GF-D8 (cell line): ENCODE measurements at places on chromosomes 1 and 21.
A peak's percentile ranks its signal among the peaks of the same experiment; 100 is the strongest.

- DNase-seq = no peak
Observed at GRCh38 chr1:168005529-168005928, 68.7 kb upstream of the MPC2 start.

DNA sequence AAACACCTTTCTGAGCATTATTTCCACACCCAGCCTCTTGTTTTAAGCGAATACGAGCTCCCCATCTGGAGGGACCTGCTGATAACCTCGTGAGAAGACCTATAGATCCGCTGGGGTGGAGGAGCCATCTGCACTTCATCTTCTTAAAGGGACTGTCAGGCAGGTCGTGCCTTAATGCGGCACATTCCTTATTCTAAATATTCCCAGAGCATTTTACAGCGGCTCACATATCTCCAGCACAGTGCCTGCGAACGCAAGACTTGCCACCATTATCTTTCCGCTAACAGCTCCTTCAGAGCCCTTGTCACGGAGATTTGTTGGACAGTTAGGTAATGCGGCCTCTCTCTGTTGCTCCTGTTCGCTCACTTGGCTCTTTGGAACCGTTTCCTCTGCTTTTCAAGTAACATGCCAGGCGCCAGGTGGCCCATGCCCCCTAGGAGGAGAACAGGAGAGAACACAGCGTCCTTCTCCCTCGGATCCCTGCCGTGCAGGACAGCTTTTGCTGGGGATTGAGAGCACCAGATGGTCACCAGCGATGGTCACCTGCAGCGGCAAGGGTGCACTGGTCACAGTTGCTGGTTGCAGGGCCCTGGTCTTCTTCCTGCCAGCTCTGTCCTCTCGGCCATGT lies 162.4 kb downstream of the PGBD5 start:
- DNase-seq = no peak

DNA sequence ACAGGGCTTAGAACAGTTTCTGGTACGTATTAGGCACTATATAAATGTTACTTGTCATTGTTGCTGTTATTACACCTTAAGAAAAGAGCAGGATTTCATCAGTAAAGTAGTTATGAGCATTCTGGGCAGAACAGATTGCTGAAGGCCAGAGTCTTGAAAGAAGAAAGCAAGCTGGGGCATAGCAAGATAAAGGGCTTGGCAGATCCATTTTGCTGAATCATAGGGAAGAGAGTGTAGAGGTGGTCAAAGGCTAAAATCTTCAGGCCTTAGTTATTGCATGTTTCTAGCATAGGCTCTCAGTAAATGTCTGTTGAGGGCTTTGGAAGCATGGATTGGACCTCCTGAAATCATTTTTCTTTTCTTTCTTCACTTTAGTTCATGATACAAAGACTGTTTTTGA lies 67.5 kb downstream of the PLA2G4A start:
- no peak for DNase-seq

DNA sequence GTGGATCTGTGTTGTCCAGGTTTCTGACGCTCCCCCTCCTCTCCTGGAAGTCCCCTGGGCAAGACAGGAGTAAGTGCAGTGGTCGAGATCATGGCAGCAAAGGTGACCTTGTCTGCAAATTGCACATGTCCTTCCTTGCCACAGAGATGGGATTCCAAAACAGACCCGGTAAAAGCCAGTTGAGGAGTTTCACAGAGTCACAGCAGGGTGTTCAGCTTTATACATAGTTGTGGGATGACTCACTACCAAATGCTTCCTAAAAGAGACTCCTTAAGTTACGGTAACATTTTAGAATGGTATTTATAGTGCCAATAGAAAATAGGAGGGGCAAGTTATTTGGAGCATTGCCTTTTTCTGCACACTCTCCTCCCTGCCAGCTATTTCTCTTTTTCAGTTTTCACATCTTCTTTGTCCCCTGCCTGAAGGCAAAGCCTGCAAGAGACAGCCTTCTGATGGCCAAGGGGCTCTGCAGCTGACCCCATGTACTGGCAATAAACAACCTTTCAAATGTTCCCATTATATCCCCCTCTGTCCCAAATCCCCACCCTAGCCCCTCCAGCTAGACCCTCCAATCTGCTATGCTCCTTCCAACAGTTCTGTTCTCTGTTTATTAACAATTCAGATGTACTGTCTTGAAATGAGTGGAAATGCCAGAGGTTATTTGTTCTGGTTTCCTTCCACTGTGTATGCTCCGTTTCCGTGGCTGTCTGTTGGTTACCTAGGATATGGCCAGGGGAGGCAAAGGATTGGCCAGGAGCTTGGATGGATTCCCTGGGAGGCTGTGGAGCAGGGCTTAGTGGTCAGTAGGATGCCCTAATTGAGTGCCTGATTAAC lies 115.0 kb downstream of the TGFB2 start:
- no peak for DNase-seq

DNA sequence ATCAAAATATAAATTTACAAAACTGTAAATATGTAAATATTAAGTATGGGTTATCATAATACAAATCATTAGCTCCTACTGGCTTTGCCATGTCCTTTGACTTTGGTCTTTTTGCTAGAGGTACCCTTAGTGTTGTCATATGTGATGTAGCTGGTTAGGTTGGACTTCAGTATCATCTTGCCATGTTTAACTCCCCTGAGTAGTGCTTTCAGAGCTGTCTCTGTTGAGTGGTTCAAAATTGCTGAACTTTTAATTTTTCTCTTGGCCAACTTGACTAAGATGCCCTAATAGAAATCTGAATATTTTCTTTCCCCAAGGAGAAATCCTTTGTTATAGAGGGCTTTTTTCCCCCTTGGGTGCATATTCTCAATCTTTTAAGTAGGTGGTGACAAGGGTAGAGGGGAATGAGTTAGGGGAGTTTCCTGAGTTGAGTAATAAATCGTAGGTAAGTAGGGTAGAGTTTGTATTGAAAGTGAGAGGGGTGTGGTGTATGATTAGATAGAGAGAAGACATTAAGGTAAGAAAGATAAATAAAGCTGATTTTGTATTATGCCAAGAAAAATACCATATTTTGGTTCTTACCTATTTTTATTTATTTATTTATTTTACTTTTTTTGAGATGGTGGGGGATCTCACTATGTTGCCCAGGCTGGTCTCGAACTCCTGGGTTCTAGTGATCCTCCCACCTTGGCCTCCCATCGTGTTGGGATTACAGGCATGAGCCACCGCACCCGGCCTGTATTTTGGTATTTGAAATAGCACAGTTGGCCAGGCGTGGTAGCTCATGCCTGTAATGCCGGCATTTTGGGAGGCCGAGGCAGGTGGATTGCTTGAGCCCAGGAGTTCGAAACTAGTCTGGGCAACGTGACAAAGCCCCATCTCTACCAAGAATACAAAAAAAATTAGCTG lies 21.8 kb downstream of the RPRD2 start:
- DNase-seq = no peak

DNA sequence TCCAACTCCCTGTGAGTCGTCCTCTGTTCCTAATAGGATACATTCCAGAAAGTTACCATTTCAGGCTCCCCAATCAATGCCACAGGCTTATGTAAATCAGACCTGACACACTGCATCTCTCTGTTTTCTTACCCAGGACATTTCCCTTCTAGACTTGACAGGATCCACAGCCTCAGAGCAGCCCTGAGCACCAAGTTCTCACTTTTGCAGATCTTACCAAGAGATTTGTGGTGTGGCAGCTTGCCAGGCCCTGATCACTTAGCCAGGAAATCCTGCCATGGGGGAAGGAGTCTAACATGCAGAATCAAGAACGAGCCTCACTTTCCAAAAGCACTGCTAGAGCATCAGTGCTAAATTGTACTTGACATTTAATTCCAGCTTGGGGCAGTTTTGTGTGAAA lies 202.9 kb downstream of the TBX15 start:
- peak; percentile 14 for DNase-seq

GRCh38 chr21:14064296-14064645 lies 146.5 kb downstream of the LIPI start:
- DNase-seq = no peak
